Pancreas (tissue), 10 donors: ENCODE measurements at places on chromosomes 16 and 17. TPM values are rescaled to one million over a fixed set of nuclear protein-coding genes. Genes with fewer than 3 reads are reported as not detected.

DNA sequence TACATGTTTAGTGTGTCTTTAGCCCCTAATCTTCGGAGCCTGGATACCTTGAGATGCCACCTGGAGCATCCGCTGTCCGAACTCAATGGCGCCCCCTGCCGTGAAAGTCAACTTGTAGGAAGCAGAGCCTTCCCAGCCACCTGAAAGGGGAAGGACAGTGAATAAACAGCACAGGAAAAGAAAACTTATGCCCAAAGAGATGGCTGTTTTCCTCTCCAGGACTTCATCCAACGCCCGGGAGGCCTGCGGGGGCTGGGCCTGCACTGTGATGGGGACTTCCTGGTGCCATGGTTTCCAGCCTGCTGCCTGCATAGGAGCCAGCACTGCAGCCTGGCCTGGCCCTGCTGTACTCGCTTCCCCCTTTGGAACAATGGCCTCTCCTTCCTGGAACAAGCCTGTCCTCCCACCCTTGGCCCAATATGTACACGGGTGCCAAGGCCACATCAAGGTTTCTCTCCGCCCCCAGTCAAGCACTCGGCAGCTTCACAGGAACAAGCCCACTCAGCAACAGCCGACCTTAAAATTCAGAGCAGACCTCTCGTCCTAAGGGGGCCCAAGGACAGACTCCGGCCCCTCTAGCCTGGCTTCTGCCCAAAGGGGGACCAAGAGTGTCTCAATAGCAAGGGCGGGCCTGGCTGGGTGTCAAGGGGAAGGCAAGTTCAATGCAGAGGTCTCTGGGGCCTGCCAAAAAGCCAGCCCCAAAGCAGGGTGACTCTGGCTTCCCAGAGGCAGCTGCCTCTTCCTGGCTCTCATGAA lies 4.5 kb upstream of the UNC13D start:
- H3K27me3 ChIP-seq, result no peaks in the 10 kb centered on the region
- no peaks in the 10 kb centered on the region for H3K36me3 ChIP-seq
- H3K27ac ChIP-seq, result peak overlapping the region; percentile 92

DNA sequence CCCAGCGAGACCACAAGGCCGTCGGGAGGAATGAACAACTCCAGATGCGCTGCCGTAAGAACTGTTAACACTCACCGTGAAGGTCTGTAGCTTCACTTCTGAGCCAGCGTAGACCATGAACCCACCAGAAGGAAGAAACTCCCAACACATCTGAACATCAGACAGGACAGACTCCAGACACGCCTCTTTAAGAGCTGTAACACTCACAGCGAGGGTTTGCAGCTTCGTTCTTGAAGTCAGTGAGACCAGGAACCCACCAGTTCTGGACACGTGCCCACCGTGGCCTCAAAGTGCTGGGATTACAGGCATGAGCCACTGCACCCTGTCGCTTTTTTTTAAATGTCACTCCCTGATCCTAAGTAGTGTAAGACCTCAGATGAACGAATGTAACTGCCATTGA lies 17.3 kb downstream of the KPNA2 start:
- no peaks in the 10 kb centered on the region for H3K27me3 ChIP-seq
- DNase-seq, result no peak
- no peaks in the 10 kb centered on the region for H3K4me1 ChIP-seq
- H3K27ac ChIP-seq, result no peak overlapping the region
- no peaks in the 10 kb centered on the region for H3K36me3 ChIP-seq
- no peak overlapping the region for H3K4me3 ChIP-seq

DNA sequence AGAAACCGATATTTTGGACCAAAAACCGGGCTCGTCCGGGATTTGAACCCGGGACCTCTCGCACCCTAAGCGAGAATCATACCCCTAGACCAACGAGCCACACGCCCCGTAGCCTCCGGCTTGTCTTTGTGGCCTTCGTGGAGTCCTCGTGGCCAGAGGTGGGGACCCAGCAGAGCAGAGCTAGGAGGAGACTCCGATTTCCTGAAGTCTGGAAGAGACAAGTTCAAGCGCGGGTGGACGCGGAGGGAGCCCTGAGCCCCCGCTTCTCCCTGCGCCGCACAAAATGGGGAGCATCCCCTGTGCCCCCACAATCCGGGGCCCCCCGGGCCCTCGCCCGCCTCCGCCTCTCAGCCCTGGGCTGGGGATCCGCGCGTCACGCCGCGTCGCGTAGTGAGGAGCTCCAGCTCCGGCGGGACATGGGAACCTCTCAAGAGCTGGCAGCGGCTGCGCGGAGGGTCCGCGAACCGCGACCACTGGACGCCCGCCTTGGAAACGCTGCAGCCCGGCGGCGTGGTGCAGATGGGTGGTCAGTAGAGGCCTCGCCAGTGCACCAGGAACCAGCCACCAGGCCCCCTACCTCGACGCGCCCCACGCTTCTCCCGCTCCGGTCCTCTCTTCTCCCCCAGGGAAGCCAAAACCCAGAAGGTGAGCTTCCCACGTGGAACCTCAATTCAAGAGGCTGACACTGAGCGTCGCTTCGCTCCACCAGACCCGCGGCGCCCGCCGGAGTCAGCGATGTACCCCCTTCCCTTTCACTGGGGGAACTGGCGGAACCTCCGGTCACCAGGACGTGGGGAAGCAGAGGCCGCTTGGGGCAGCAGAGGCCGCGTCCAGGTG lies 5.2 kb upstream of the OR1F1 start:
- H3K36me3 ChIP-seq, result no peaks in the 10 kb centered on the region
- H3K27me3 ChIP-seq, result no peaks in the 10 kb centered on the region
- H3K27ac ChIP-seq, result no peak overlapping the region
- H3K4me1 ChIP-seq, result no peaks in the 10 kb centered on the region

DNA sequence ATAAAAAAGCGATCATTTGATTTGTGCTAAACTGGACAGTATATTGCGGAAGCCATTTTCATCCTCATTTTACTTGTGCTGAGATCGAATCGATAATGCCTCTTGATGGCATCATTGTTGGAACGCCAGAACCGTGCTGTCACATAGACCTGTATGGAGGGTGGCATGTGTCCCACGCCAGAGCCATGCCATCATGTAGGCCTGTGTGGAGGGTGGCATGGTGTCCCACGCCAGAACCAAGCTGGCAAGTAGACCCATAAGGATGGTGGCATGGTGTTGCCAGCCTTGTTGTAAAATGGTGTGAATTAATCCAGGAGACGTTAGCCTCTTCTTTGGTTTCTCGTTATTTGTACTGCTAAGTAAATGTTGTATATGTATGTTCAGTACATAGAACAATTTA lies 222.7 kb upstream of the CHMP6 start:
- H3K4me1 ChIP-seq, result no peaks in the 10 kb centered on the region
- no peaks in the 10 kb centered on the region for H3K36me3 ChIP-seq
- H3K27ac ChIP-seq, result no peak overlapping the region
- H3K4me3 ChIP-seq, result no peak overlapping the region
- H3K27me3 ChIP-seq, result no peaks in the 10 kb centered on the region

- no peaks in the 10 kb centered on the region for H3K4me1 ChIP-seq
- DNase-seq, result no peak
- H3K36me3 ChIP-seq, result no peaks in the 10 kb centered on the region
Observed at GRCh38 chr16:51328733-51329132, 177.7 kb upstream of the SALL1 start.

SPN gene
- total RNA-seq, result 0.24 TPM

SLC5A10 gene
- not detected for total RNA-seq
